ENCODE measurements at places on chromosomes 16 and 17. TPM values are rescaled to one million over a fixed set of nuclear protein-coding genes. Genes with fewer than 3 reads are reported as not detected.

TP53TG3C gene
- polyA plus RNA-seq = not detected

TLCD3B gene
- polyA plus RNA-seq = not detected

KDM6B gene
- 2.6 TPM for polyA plus RNA-seq

DNA sequence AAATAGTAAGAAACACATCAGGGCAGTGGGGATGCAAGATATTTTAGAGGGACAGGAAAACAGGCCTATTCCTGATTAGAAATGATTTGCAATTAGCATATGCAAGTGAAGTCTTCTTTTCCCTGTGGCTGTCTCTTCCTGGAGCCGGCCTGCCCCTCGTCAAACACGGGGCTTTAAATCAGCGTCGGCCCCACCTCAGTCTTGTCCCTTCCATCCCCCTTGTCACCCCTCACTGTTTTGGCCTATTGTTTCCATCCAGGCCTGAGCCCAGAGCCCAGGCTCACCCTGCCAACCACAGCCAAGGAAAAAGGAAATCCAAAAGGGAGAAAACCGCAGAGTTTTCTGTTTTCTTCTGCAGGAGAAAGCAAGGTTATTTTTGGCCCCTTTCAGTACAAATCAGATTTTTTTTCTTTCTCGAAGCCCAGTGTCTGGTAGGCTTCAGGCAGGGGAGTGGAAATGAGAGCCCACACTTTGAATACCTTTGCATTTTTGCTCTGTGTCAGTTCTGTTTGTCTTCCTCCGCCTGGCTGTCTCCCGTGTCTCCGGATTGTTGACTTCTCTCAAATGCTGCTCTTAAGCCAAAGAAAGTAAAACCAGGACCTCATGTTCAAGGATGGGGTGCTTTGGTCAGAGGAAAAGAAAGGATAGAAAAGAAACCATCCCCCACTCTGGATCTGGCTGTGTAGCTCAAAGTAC lies 399.9 kb upstream of the CDH11 start:
- DNase-seq = no peak

DNA sequence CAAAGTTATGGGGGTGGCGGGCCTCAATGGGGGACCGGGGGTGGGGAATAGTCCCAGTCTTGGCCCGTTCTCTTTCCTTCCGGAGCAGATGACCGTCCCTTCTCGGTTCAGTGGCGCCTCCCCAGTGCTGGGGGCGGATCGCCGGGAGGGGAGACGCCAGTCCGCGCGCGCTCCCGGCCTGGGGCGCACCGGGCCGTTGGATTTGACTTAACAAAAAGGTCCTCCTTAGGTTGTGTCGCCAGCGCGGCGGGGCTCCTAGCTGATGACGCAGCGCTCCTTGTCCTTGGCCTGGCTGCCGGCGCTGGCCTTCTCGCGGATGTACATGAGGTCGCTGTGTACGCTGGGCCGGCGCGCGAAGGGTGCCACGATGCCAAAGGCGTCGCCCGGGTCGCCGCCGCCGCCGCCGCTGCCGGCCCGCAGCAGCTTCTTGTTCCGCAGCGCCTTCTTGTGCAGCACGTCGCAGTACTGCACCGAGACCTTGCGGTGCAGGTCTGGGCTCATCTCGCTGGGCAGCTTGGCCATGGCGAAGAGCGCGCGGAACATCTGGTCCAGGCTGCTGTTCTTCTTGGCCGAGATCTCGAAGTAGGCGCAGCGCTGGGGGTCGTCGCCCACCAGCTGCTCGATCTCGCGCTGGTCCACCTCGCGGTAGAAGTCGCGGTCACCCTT lies 1.2 kb downstream of the RASD1 start:
- DNase-seq = no peak

- DNase-seq = peak; percentile 59
These were observed 54.1 kb downstream of the METRNL start for GRCh38 chr17:83133302-83134121.

GRCh38 chr17:40596261-40596919 lies 31.1 kb upstream of the CCR7 start:
- DNase-seq = no peak

GRCh38 chr16:70685061-70685937 lies 554 bp downstream of the MTSS2 start:
- no peak for DNase-seq

- DNase-seq = no peak
These were observed 14.3 kb downstream of the ZNHIT3 start for GRCh38 chr17:36500745-36501225.

WSCD1 gene
- polyA plus RNA-seq = not detected

DNA sequence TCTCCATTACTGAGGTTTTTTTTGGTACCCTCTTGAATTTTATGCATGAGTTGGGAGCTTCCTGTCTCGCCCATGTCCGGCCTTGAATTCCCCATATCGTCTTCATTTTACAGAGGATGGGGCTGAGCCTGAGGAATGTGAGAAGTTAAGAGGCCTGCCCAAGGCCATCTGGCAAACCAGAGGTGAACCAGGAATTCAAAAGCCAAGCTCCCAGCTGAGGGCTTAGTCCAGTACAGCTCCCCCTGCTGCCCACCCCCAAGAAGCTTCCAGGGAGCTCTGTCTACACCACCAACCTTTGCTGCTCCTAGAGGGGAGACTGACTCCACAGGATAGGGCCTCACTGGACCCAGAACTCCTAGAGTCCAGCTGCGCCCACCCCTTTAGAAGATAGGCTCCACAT lies 20.7 kb upstream of the C16orf78 start:
- no peak for DNase-seq
